Mammary epithelial cell (primary cell): ENCODE measurements at places on chromosomes 1 and 21. TPM values are rescaled to one million over a fixed set of nuclear protein-coding genes. Genes with fewer than 3 reads are reported as not detected.
A peak's percentile ranks its signal among the peaks of the same experiment; 100 is the strongest.

The NHLH2 gene
- total RNA-seq = not detected in 2 replicates

The OPN3 gene
- total RNA-seq = 16.1 and 21.3 TPM in 2 replicates

The MROH9 gene
- not detected in 2 replicates for total RNA-seq

The CNR2 gene
- total RNA-seq = not detected in 2 replicates

The PBX1 gene
- 4.0 and 10.2 TPM in 2 replicates for total RNA-seq

The LRRC53 gene
- total RNA-seq = not detected

The PCBP3 gene
- 0.67 TPM for total RNA-seq

The DCAF6 gene
- 76.7 TPM for total RNA-seq

The KRTAP19-3 gene
- not detected in 2 replicates for total RNA-seq

The SH3BGR gene
- total RNA-seq = 4.2 and 19.1 TPM in 2 replicates

The GSTM1 gene
- 8.2 TPM for total RNA-seq

DNA sequence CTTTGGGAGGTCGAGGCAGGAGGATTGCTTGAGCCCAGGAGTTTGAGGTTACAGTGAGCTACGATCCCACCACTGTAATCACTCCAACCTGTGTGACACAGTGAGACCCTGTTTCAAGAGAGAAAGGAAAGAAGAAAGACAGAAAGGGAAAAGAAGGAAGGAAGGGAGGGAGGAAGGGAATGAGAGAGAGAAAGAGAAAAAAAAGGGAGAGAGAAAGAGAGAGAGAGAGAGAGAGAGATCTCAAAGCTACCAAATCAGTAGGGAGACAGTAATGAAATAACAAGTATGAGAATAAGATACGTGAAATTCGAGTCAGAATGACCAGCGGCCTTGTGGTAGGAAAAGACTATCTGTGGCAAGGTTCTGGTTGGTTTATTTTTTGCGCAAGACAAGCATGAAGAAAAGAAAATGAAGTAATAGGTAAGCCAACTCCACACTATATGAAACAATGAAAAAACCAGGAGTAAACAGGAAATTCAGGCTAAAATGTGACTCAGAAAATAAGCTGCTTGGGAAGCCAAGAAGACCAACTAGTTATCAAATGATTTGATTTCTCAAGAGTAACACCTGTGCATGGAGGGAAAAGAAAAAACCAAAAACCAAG, 8.9 kb downstream of the MTF1 start:
- peak; percentile 38 for DNase-seq

DNA sequence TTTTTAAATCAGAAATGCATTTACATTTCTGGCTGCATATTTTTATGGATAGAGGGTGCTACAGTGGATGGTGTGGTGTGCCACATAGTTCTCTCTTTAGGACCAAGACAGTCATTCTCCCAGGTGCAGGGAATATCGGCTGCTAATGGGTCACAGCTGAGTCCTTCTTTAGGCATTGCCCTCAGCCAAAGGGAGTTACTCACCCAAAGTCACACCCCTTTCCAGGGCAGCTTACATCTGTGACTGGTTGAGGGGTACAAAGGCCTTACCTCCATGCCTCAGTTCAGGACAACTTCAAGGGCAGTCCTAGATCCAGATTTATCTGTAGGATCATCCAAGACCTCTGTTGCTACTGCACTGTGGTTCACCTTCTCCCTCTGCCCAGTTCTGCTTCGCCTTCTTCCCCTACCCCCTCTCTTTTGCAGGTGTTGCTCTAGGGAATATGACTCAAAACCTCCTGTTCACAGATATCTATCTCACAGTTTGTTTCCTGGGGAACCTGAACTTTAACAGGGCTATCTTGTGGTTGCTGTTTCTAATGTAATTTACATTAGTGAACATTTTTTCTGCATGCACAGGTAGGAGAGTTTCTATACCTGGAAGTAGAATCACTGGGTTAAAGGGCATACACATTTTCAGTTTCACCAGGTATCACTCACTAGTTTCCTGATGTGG, 413.9 kb downstream of the RPS6KC1 start:
- peak; percentile 76 for DNase-seq

DNA sequence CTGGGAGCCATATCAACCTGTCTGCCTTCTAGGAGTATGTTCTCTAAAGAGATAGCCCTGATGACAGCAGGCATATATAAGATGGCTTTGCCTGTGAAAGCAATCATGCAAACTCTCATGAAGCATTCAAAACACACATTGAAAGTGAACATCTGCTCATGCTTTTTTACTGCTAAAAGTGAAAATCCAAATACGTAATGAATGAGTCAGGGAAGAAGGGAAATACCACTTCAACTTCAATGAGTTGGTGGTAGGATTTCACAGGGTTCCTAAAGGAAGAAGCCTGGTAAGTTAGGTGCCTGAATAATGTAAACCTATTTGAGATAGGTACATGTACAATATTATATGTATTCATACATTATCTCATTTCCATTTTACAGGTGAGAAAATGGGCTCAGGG, 50.5 kb upstream of the SLFNL1 start:
- no peak for DNase-seq

GRCh38 chr21:28336314-28336713, 656.4 kb downstream of the LTN1 start:
- peak; percentile 29 for DNase-seq

- DNase-seq = no peak
These were observed 61.4 kb downstream of the SLC16A1 start for GRCh38 chr1:112894561-112895011.

GRCh38 chr1:116487031-116487430, 83.8 kb downstream of the CD58 start:
- DNase-seq = no peak

GRCh38 chr21:35730325-35730724, 330.0 kb downstream of the SETD4 start:
- DNase-seq = no peak

DNA sequence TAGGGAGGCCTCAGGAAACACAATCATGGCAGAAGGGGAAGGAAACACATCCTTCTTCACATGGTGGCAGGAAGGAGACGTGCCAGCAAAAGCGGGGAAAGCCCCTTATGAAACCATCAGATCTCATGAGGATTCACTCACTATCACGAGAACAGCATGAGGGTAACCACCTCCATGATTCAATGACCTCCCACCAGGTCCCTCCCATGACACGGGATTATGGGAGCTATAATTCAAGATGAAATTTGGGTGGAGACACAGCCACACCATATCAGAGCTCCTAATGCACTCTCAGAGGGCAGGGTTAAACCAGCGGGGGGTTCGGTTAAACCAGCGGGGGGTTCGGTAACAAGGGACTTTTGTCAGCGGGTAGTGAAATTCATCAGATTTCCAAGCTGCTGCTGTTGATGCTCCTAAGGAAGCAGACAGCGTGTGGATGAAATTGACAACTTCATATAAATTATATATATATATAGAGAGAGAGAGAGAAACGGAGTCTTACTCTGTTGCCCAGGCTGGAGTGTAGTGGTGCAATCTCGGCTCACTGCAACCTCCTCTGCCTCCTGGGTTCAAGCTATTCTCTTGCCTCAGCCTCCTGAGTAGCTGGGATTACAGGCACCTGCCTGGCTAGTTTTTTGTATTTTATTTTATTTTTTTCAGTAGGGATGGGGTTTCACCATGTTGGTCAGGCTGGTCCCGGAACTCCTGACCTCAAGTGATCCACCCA, 4.2 kb downstream of the CSTB start:
- no peak for DNase-seq

- DNase-seq = no peak
These were observed 2.7 kb downstream of the LCE1F start for GRCh38 chr1:152777510-152778137.

GRCh38 chr1:195516036-195516435, 1092.2 kb downstream of the KCNT2 start:
- no peak for DNase-seq

- DNase-seq = no peak
These were observed 14.6 kb downstream of the MEF2D start for GRCh38 chr1:156485984-156486383.

GRCh38 chr1:84700070-84700469, 9.8 kb upstream of the SSX2IP start:
- no peak for DNase-seq

DNA sequence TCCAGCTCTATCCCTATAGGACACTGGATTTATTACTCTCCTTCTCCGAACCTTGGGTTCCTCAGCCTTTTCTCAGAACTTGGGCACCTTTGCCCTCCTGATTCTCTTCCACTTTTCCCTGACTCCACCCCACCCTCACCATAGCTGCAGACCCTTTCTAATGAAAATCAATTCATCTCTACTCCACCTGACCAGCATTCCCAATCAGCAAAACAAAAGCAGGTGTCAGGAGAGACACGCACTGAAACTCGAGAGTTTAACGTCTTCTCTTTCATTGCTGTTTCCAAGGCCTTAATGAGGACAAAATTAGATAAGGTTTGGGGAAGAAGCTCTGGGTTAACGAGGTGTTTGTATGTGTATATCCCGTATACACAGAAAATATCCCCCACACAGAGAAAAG, 208.8 kb downstream of the PLPP3 start:
- DNase-seq = no peak

DNA sequence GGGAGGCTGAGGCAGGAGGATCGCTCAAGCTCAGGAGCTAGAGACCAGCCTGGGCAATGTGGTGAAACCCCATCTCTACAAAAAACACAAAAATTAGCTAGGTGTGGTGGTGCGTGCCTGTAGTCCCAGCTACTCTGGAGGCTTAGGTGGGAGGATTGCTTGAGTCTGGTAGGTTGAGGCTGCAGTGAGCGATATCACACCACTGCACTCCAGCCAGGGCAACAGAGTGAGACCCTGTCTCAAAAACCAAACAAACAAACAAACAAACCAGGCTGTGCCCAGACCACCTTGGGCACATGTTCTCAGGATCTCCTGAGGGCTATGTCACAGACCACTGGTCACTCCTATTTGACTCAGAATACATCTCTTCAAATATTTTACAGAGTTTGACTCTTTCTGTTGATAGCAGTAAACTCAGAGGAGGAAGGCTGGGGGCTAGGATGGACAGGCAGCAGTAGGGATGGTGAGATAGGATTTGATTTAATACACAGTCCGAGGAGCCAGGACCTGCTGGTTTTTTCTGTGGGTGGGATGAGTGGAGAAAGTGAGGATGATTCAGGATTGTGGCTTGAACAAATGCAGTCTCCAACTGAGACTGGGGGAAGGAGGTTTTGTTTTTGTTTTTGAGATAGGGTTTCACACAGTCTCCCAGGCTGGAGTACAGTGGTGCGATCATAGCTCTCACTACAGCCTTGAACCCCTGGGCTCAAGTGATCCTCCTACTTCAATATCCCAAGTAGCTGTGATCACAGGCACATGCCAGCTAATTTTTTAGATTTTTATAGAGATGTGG, 46.5 kb downstream of the OLFML3 start:
- no peak for DNase-seq

- DNase-seq = no peak
These were observed 13.9 kb upstream of the LY9 start for GRCh38 chr1:160781914-160782689.

GRCh38 chr1:226964068-226964425, 24.0 kb downstream of the COQ8A start:
- DNase-seq = no peak

DNA sequence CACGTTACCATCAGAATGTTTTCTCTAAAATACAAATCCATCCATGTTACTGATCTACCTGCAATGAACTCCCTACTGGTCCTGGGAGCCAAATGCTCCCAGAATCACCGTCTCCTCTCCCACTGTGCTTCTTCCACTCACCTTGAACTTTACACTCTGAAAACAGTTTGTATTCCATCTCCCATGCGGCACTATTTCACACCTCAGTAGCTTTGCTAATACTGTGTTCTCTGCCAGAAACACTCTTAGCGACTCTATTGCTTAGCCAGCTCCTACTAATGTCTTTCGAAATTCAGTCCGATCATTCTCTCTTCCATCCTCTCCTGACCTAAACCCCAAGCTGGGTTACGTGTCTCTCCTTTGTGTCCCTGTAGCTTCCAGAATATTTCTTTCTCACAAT, 284.4 kb upstream of the DUSP10 start:
- no peak for DNase-seq

- peak; percentile 66 for DNase-seq
These were observed 66.1 kb upstream of the FAM3B start for GRCh38 chr21:41250519-41250918.

DNA sequence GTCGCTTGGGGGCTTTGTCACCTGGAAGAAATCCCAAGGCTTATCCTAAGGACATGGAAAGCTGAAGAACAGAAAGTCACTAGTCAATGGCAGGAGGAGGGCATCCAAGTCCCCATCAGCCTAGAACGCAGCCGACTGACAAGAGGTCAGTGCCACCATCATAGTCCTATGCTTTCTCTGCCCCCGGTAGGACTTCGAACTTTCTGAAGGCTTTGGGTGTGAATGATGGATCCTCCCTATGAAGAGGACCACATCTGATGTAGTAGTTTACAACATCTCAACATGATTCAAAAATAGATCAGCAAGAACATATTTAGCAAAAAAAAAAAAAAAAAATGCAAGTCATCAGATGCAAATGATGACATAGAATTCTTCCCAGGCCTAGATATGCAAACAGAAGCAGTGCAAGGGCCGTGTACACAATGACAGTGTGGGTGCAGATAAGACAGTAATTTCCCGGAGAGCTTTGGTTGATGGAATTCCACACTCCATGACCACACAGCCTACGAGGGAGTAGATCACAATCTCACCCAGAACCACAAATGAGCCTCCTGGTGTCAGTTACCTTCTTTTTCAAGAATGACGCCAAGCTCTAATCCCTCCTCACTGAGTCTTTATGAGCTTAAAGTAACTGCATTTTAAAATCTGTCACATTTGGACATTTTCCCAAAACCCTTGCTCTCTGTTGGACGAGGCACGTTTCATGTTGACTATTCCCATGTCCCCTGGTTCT, 88.2 kb downstream of the PSMG1 start:
- no peak for DNase-seq

GRCh38 chr1:235950318-235950717, 83.6 kb upstream of the LYST start:
- DNase-seq = no peak
